ENCODE measurements at places on chromosomes 11 and 22.

GRCh38 chr11:110759972-110760381 is 47.7 kb upstream of the ARHGAP20 start:
- DNase-seq, result no peak

DNA sequence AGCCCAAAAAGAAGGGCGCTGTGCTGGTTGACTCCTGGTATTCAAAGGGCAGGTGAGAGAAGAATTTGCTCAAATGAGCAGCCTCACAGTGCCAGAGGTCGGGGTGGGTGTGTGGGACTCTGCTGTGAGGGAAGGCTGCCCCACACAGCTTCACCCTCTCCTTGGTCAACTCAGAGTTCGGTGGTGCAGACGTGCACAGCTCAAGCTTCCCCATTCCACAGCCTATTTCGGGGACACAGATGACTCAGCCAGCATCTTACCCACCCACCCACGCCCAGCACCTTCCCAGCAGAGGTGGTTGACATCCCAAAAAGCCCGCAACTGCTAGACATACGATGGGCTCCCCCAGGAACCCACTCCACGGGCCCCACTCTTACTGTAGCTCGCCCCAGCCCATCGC is 46.5 kb upstream of the CCND1 start:
- no peak for DNase-seq

DNA sequence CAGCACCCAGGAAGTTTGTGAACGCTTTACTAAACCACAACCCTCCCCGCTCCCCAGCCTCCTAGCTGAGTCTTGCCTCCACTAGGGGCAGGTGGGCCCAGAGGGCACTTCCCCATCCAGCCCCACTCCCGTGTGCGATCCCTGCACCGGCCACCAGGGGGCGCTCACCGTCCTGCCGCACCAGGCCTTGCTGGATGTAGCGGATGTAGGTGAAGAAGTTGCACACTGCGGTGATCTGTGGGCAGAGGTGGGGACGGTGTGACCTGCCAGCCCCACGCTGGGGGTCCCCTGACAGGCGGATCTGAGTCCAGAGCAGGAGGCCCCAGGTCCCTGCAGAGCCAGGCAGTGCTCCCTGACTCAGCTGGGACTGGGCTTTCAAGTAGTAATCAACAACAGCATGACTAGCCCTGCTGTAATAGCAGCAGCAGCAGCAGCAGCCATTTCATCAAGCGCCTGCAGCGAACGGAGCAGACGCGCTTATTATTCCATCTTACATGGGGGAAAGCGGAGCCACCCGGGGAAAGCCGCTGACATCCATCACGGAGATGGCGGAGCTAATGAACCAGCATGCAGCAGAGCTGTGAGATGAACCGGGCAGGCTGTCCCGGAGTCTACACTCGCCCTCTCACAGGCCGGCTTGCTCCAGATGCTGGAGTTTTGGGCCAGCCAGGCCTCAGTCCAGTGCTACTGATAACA is 7.9 kb upstream of the FADS3 start:
- peak; percentile 94 for DNase-seq

DNA sequence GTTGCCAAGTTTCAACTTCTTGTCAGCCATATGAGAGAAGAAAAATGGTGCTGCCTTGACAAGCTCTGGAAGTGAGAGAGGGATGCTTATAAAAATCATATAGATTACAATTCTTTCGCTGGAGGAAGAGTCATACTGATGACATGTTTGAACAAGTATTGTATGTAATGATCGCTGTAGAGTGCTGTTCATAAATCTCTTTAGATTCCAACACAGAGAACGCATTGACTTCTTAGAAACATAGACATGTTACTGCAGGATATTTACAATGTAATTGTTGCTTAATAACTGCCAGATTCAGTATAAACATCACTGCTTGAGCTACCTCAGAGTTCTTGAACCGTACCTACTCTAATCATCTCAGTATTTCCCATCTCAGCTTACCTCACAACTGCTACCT is 571.6 kb downstream of the LUZP2 start:
- DNase-seq, result no peak

DNA sequence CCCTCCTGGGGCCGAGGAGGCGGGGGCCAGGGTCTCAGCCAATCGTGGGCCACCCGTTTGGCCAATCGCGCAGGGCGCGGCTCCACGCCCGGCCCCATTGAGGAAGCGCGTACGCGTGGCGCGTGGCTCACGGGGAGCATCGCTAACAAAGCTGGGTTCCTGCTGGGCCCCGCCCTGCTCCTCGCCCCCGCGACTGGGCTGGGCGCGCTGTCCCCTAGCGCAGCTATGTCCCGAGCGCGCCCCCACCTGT is 614 bp upstream of the ASCL2 start:
- peak; percentile 43 for DNase-seq

DNA sequence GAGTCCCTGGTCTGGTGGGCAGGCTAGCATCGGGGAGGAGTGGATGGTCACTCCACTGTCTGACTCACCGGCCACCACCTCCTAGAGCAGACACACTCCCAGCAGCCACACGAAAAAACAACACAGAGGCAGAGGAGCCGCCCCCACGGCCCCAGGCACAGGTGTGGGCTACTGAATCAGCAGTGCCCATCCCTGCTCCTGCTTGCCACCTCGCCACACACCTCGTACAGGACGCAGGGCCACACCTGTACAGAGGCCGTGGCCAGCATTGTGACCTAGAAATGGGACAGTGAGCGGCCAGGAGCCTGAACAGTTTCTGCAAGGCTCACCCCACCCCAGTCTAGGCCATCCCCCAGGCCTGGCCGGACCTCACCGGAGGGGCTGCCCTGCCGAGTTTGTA is 14.0 kb downstream of the TRIM29 start:
- DNase-seq, result no peak

GRCh38 chr11:115919341-115920091 is 415.3 kb upstream of the CADM1 start:
- DNase-seq, result peak; percentile 8

- DNase-seq, result peak; percentile 56
Measured at GRCh38 chr11:45079943-45080719, 66.3 kb upstream of the PRDM11 start.

- no peak for DNase-seq
Measured at GRCh38 chr22:42060489-42060888, 10.1 kb downstream of the NAGA start.

DNA sequence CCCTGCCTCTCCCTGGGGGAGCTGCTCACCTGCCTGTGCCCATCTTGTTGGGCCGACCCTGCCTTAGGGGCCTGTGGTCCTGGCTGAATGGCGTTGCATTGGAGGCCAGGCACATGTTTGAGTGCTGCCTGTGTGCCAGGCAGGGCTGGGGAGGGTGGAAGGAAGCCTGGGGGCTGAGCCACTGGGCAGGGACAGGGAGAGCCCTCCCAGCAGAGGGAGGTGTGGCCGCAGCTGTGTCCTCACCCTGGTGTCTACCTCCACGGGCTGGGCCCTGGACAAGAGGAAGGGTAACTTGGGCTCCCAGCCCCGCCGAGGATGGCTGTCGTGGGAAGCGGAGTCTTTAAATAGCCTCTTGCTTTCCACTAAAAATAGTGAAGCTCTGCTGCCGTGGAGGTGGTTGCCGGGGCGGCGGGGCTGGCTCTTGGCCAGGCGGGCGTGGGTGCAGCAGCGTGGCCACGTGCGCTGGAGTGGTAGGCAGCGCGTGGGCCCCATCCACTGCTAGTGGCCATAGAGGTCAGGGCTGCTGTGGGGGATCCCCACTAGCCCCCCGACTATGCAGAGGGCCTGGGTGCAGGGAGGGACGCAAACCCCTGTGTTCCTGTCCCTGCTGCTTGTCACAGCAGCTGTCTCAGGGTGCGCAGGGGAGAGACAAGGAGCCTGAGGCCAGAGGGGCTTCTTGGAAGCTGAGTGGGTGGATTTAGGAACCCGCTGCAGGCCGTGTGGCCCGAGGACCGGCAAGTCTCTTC is 6.2 kb downstream of the ZDHHC8 start:
- no peak for DNase-seq

DNA sequence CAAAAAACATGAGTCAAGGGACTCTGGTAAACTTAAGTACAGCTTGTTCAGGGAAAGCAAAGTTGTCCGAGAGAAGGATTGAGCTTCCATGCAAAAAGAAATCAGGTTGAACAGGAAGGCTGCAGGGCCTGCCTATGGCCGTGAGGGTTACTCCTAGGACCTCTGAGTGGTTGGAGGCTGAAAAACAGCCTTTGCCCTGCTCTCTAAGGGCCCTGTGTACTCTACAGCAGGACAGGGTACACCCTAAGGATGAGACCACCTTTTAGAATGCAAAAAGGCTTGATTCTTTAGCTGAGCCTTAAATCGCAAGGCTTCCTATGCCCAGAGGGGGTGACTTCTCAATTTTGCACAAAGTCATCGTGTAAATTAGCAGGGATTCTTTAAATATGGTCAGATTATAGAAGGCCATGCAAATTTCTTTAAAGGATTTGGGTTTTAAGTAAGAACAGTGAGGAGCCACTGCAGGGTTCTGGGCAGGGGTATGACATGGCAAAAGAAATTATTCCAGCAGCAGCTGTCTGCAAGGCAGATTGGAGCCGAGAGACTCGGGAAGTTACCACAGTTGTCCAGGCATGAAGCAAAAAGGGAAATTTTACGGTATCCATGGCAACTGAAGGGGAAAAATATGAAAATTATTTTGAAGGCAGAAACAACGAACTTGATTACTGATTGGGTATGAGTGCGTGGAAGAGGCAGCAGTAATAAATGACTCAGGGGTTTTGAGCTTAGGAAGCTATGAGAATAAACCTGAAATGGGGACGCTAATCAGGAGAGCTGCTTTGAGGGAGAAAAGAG is 91.8 kb downstream of the FAM76B start:
- DNase-seq, result no peak

DNA sequence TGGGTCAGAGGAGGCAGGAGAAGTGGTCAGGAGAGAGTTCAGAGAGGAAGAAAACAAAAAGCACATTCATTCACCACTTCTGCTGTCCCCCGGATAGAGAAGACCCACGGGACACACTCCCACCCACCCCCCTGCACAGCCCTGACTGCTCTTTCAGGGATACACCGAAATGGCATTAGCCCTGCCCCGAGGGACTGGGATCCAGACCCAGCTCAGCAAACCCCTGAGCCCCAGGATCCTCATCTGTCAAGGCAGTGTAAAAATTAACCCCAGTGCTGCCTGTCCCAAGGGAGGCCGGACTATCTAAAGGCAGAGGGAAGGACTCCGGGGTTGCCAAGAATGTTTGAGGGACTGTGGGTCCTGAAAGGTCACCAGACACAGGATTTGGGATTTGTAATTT is 31.2 kb downstream of the TPBGL start:
- DNase-seq, result no peak

DNA sequence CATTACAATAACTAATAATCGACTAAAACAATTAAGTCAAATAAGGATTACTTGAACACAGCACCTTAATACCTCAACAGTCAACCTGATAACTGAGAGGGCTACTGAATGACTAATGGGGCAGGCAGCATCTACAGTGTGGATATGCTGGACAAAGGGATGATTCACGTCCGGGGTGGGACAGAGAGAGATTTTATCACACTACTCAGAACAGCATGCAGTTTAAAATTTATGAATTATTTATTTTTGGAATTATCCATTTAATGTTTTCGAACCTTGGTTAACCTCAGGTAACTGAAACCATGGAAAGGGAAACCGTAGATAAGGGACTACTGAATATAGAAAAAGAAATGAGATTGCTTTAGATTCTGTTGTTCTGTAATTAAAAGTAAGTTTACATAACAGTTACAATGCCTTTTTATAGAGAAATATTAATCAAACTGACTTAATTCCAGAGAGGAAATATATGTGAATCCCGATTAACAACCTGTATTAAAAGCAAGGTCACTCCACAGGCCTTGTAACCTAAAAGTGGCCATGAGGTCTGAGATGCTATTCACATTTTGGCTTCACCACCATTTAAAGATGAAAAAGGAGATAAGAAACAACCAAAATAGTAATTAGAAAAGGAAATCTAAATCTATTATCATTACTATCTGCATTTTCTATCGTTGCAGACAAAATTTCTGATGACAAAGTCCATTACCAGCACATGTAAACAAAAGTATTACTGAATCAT is 119.0 kb upstream of the TP53AIP1 start:
- DNase-seq, result no peak

- peak; percentile 79 for DNase-seq
Measured at GRCh38 chr11:119741369-119742262, 12.6 kb upstream of the NECTIN1 start.

DNA sequence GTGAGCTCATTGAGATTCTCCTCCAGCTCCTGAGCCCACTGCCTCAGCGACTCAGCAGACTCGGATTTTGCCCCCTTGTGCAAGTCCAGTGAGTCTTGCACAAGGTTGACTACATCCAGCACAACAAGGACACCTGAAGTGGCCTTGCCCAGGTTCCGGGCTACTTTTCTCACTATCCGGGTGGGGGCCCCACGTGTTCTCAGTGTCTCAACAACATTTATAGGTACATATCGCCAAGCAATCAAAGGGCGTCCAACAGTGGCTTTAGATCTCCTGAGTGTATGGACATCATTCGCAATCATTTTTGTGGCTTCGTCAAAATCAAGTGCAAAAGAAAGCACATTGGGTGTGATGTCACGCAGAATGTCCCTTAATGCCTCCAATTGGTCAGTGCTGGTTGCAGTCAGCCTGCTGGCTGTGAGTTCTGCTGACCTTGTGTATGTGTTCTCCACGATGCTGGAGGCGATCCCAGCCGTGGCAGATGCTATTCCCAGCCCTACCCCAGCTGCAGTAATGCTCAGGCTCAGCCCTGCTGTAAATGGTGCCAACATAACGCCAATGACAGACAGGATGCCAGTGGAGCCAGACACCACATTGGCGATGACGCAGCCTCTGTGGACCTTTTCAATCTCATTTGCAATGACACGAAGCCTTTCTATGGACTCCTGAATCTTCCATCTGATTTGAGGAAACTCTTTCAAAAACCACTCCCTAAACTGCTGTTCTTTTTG is 10.3 kb downstream of the APOL4 start:
- no peak for DNase-seq

GRCh38 chr11:71137376-71137775 is 115.0 kb downstream of the SHANK2 start:
- DNase-seq, result no peak

DNA sequence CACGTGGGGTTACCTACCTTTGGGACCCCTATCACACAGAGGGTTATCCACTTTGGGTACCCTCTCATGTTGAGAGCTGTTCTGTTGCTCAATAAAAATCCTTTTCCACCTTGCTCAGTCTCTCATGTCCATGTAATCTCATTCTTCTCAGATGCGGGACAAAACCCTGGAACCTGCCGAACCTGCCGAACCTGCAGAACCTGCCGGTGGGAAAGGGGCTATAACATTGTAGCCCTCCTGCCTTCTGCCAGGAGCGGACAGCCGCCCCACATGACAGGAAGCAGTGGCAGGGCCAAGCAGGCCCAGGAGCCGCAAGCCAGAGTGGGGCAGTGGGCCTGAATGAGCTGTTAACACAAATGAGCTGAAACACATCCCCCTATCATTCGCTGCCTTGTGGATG is 18.1 kb downstream of the NPAT start:
- no peak for DNase-seq

- DNase-seq, result no peak
Measured at GRCh38 chr11:120793806-120794479, 230.0 kb upstream of the TBCEL start.

- no peak for DNase-seq
Measured at GRCh38 chr11:15849257-15849656, 507.1 kb downstream of the SOX6 start.

DNA sequence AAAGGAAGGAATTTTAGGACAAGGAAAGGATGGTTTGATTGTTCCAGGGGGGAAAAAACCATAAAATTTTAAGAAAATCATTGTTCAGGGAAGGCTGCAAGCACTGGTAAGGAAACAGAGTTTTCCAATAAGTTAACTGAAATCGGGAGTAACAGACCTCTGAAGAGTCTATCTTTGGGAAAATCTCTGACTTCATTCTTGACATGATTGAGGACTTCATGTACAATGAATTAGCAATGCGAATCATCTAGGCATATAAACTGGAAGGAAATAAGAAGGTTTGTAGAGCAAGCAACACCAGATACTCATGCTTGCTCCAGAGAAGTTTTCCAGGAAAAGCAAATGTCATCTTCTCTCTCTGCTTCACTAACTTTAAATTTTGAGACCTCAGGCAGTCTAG is 18.5 kb downstream of the APLP2 start:
- no peak for DNase-seq
